SJSA1 (cell line): ENCODE measurements at places on chromosomes 7 and 10. TPM values are rescaled to one million over a fixed set of nuclear protein-coding genes. Genes with fewer than 3 reads are reported as not detected.
A peak's percentile ranks its signal among the peaks of the same experiment; 100 is the strongest.

Gene CLCN1
- not detected in 2 replicates for total RNA-seq

GRCh38 chr7:151144387-151144786 lies 23.1 kb downstream of the GBX1 start:
- no peak for DNase-seq

Gene WNT2
- total RNA-seq, result 2.5 and 3.3 TPM in 2 replicates

Gene BAMBI
- total RNA-seq, result 61.0 and 76.9 TPM in 2 replicates

DNA sequence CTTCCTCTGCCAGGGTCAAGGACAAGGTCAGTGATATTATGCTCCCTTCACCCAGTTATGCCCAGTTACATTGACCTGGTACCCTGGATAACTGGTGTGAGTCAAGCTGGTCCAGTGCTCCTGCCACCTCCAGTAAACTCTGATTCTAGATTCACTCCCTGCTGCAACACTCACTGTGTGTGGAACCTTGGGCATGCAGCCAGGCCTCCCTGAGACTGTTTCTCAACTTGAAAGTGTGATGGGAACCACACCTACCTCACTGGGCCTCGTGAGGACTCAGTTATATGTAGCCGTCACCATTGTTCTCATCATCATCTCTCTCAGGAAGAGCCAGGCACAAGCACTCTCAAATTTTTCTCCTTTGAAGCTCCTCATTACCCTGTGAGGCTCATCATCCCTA lies 935 bp upstream of the ZNF736 start:
- DNase-seq, result no peak

GRCh38 chr7:102169651-102170392 lies 116.8 kb upstream of the SH2B2 start:
- peak; percentile 59 for DNase-seq

DNA sequence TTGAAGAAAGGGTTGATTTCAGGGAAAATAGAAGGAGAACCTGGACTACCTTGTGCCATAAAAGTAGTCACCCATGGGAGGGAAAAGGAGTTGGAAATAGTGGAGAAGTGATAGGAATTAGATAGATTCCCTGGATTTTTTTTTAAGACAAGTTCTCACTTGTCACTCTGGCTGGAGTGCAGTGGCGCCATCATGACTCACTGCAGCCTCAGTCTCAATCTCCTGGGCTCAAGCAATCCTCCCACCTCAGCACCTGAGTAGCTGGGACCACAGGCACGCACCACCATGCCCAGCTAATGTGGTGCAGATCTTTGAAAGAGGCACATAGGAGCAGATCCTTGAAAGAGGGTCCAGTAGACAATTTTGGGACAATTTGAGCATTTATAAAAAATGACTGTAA lies 9.5 kb upstream of the BLNK start:
- DNase-seq, result no peak

Gene MACC1
- total RNA-seq, result not detected in 2 replicates

Gene PRSS2
- not detected in 2 replicates for total RNA-seq

- DNase-seq, result no peak
These were observed 57.7 kb upstream of the KCNIP2 start for GRCh38 chr10:101901340-101901739.

Gene ABCB1
- total RNA-seq, result 3.0 and 4.9 TPM in 2 replicates

DNA sequence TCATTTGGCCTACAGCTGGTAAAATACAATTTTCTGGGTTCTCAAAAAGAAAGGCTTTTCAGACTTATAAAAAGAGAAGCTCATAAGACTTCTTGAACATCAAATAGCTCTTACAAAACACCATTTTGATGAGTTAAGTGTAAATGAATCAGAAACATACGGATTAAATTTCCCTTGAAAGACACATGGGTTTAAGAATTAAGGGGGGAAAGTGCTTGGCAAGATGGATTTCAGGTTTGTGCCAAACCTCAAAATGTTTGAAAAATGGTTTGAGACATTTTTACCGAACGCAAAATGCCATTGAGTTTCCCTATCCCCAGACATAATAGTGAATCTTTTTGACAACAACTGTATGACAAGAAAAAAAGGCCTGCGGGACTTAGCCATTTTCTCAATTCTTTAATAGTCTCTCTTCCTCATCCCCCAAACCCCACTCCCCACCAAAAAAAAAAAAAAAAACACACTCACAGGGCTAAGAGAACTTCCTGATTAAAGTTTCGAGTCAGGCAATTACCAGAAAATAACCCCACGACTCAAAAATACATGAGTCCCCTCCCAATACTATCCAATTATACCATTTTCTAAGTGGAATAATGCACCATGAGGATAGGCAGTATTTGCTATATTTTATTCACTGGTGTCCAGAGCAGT lies 260.1 kb downstream of the TRIL start:
- DNase-seq, result no peak

DNA sequence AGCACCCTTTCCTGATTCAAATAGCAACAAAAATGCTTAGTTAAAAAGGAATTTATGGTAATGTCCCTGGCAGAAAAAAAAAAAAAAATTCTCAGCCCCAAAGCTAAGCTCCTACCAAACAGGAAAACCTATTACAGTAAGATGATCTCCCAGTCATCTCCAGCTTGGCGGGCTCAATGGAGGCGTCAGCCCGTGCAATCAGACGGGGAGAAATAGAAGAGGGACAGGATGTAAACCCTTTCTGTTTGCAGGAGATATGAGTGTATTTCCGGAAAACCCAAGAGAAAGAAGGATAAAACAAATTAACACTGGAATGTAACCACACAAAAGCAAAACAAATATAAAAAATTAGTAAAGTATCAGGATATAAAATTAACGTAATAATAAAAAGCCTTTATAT lies 242.8 kb downstream of the TCERG1L start:
- DNase-seq, result no peak

- no peak for DNase-seq
These were observed 25.2 kb upstream of the ZNF488 start for GRCh38 chr10:47409171-47409865.

Gene GRM8
- total RNA-seq, result not detected in 2 replicates

DNA sequence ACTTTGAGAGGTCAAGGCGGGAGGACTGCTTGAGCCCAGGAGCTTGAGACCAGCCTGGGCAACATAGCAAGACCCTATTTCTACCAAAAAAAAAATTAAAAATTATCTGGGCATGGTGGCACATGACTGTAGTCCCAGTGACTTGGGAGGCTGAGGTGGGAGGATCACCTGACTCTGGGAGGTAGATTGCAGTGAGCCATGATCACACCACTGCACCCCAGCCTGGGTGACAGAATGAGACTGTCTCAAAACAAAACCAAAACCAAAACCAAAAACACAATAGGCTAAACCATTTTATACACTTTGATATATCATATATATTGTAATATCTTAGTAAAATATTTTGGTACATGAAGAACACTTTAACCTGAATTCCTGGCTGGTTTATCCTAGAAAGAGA lies 101.6 kb downstream of the RAPGEF5 start:
- DNase-seq, result no peak

DNA sequence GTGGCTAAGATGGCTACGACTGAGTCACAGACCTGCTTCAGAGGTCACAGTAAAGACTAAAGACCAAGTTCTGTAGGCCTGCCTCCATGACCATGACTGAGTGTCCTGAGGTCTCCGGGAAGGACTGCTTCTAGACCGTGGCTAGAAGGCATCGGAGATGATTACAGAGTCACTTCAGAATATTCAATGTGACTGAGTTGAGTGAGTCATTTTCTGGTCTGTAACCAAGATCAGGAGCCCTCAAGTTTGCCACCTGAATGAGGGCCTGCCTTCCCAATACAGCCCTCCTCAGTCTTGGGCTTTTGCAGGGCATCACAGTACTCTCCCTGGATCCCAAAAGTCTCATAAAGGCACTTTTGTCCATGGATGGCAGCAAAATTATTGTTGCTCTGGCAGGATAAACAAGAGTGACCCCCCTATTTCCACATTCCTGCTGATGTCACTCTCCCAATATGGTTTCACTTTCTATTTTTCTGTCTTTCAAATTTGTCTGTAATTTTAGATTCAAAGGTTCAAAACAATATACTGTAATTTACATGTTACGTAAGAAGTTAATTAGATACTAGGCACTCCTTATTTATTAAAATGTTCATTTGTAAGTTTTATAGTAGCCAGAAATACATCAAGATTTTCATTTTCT lies 47.7 kb upstream of the ZNF92 start:
- DNase-seq, result no peak

Gene HECW1
- 19.1 TPM in 2 replicates for total RNA-seq

DNA sequence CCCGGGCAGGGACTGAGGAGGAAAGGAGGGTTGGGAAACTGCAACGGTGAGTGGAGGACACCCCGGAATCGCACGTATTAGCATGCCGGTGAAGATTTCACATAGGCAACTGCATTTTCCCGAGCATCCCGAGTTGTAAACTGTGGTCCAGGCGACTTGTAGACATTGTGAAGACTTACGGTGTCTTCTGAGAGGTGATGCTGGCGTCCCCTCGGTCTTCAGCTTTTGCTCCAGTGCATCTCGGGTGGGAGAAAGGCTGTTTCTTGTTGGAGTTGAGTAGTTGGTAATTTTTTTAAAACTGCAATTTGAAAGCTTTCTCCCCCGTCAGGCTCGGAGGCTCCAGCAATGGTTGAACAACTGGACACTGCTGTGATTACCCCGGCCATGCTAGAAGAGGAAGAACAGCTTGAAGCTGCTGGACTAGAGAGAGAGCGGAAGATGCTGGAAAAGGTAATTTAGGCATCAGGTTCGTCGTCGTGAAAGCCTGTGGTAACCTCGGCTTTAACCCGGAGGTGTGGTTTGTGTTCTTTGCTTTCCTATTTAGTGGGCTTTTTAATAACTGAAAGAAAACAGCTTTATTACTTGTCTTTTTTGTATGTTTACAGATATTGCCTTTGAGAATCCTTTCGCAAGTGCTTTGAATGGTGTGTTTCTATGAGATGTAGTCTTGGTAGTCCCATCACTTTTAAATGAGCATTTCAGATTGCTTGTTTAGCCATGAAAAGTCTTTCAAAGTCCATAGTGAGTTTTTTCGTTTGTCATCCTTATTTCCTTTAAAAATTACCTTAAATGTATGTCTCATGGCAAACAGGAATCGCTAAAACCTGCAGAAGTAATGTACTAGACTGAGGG lies 687 bp downstream of the HELLS start:
- DNase-seq, result no peak

Gene CRHR2
- total RNA-seq, result not detected in 2 replicates

- DNase-seq, result no peak
These were observed 117.5 kb downstream of the NEURL1 start for GRCh38 chr10:103610921-103611511.

Gene CYP3A4
- not detected in 2 replicates for total RNA-seq

Gene MYL10
- total RNA-seq, result not detected in 2 replicates

Gene AASS
- total RNA-seq, result 14.4 and 18.7 TPM in 2 replicates

DNA sequence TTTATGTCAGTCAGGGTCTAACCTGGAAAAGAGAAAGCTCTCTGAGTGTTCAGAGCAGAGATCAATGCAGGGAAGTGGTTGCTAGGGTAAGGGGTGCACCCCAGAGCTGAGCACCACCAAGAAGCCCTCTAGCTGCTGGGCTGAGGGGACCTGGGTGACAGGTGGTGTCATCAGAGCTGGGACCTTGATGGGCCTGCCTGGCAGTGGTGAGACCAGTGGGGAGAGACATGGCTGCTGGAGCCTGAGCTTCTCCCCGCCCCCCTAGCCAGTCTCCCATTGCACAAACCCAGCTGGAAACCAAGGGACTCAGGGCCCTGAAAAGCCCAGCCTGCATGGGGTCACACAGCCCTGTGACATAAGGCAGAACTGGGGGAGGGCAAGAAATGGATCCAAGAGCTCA lies 49.1 kb upstream of the OSBPL3 start:
- no peak for DNase-seq
